ENCODE measurements at places on chromosomes 12 and 14.

- no peak for DNase-seq
Observed at GRCh38 chr14:77556946-77557345, 58.3 kb upstream of the ISM2 start.

- no peak for DNase-seq
Observed at GRCh38 chr12:47909839-47910465, 5.2 kb upstream of the VDR start.

GRCh38 chr12:3777206-3777809 lies 24.4 kb upstream of the CRACR2A start:
- peak; percentile 45 for DNase-seq

DNA sequence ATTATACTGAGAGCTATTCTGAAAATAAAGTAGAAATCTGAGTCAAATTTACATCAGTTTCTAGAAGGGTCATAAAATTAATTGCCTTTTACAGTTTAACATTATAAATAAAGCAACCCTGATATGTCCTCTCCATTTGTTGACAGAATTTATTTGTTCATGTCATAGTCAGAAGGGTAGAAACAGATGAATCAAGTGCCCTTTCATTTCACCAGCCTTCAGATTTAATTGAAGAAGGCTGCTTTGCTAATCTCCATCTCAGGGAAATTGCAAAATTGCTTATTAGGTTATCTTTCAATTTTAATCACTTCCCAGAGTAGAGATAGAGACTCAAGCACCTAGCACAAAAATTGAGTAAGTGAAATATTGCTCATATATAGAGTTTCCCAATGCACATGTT lies 76.8 kb downstream of the ATXN7L3B start:
- peak; percentile 12 for DNase-seq

DNA sequence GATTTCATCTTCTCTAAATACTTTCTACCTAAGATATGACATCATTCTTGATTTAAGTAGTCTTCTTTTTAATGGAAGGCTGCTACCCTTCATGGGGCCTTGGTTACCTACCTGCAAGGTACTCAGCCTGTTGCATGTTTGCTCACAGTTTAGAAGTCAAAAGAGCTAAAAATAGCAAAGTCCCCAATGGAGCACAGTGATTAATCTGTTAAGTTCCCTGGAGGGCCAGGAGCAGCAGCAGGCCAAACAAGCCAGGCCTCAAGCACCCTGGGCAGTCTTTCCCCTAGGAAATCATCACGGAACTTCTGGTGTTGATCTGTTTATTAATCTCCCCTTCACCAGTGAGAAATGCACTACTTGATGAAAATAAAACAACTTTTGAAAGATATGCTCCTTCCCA lies 24.0 kb upstream of the SLC8A3 start:
- no peak for DNase-seq

DNA sequence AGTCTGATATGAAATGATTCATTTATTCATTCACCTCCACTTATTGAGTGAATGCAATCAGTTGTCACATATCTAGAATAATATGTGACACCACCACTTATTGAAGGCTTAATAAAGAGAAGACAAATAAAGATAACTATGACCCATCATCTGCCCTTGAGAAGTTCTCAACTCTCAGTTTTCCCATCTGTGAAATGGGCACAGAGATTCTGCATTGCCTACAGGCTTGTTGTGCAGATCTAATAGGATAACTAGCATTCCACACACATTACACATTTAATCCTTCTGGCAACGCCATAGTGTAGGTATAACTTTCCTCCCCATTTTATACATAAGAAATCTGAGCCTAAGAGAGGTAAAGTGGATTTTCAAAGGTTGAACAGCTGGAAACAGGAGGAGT lies 84.2 kb upstream of the FICD start:
- DNase-seq: no peak

GRCh38 chr14:21034707-21035106 lies at the start of gene RNASE13:
RNASE13 (minus strand) TSS chr14:21034807; CDS start chr14:21034288, 519 bp downstream.
- DNase-seq: no peak

- DNase-seq: no peak
Observed at GRCh38 chr12:88951860-88952561, 371.7 kb upstream of the KITLG start.

GRCh38 chr12:52644078-52644415 lies 8.0 kb downstream of the KRT2 start:
- no peak for DNase-seq

GRCh38 chr14:32494609-32495434 lies 165.7 kb downstream of the AKAP6 start:
- DNase-seq: no peak

GRCh38 chr12:96383371-96383770 lies 16.9 kb downstream of the CDK17 start:
- no peak for DNase-seq

GRCh38 chr12:47270782-47271664 lies 191.3 kb upstream of the AMIGO2 start:
- no peak for DNase-seq

DNA sequence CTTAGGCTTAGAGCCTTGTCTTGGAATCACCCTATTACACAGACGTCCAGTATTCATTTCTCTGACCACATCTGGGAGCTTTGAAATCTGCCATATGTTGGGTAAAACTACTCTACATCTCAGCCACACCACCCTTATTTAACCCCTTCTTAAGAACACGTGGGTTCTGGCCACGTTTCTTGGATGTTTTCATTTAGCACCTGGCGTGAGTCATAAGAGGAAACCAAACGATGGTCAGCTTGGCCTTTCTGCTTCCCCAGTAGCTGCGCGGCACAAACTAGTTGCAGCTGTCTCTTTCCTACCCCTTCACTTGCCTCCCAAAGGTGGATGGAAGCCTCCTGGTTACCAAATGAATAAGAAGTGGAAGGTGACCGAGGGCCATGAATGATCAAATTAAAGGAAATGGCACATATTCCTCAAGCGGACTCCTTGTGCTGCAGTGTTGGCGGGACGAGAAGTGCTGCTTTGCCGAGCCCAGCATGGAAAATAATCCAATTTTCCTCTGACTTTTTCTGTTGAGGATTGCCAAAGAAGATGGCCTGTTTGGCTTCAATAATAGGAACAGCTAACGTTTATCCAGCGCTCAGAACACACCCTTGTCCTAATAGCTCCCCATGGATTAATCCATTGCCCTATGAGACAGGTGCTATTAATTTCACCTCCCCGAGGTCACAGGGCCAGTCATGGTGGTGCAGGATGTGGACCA lies 154.1 kb downstream of the ZNF664 start:
- no peak for DNase-seq

DNA sequence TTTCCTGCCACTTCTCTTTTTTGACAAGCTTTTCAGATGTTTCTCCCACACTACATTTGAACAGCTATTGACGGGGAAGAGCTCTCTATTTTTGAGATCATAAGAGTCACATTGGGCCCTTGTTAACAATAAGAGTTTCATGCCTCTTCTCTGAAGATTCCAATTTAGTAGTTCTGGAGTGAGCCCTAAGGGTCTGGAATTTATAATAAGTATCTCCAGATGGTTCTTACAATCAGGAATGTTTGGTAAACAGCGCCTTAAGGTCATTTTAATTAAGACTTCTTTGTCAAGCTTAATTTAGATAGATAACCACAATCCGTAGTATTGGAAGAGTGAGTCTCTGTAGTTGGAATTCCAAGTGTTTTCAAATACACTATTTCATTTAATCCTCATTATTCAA lies 60.6 kb upstream of the HECTD1 start:
- no peak for DNase-seq

DNA sequence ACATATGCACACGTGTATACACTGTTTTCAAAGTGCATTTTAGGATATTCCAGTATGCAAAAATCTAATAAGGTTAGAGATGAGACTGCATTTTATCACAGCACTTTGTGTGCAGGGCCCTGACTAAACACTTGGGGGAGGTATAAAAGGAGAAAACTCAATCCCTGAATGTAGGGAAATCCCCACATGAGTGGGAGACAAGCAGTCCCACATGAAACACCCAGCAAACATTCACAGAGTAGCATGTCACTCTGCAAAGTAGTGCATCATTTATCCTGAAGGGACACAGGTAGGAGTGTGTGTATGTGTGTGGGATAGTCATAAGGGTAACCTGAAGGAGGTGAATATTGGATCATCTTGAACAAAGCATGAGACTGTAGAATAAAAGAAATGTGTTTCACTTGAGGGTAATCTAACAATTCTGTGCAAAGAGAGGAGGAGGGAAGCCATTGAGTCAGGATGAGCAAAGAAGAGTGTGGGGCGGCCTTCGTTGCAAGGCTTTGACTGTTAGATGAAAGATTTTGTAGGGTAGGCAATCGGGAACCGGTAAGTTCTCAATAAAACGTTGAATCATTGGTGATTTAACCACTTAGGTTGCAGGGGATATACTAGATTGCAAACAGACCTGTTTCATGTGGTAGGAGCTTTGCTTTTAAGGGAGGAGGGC lies 2.9 kb downstream of the PRPF40B start:
- no peak for DNase-seq

- DNase-seq: no peak
Observed at GRCh38 chr12:63045020-63045860, 105.8 kb downstream of the AVPR1A start.

GRCh38 chr14:77007183-77007974 lies 21.1 kb downstream of the IRF2BPL start:
- no peak for DNase-seq

- no peak for DNase-seq
Observed at GRCh38 chr14:87175175-87175574, 817.8 kb downstream of the GALC start.

DNA sequence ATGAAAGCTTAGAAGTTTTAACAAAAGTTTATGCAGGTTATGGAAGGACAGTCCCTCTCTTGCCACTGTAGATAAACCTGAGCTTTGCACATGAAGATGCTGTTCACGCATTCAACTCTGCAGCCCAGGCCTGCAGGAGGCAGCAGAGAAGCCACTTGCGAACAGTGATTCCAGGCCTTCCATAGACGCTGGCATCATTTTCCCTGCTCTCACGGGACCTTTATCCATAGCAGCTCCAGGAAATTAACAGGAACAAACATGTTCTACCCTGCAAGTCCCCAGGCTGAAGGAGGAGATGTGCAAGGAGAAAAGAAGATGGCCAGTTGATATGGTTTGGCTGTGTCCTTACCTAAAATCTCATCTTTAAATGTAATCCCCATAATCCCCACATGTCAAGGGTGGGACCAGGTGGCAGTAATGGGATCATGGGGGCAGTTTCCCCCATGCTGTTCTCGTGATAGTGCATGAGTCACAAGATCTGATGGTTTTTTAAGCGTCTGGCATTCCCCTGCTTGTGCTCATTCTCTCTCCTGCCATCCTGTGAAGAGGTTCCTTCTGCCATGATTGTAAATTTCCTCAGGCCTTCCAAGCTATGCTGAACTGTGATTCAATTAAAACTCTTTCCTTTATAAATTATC lies 2.0 kb downstream of the ERP27 start:
- DNase-seq: no peak

DNA sequence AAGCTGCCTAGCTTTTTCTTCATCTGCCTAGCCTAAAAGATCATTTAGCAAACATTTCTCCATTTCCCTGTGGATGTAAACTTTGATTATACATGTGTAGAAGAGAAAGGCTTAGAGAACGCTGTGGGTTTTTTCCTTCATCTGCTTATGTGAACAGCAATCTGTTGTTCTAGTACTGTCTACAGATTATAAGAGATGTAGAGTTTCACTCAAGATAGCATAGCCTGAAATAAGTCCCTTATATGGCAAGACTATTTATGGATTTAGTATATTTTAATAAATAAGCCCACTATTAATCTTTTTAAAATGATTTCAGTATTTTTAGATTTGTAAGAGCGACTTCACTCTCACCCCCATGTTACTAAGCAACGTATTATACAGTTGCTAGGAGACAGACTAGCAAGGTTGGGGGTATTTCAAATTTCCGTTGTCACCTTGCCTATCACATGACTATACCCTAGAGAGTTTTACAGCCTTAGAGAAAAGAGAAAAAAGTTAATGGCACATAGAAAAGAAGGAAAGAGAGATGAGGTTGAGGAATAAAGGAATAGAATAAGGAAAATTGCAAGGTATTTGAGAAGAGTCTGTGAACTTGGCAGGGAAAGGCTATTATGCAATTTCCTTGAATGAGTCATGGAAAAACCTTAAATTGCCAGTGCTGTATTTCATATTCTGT lies 12.2 kb upstream of the TUBA1A start:
- peak; percentile 83 for DNase-seq

- DNase-seq: no peak
Observed at GRCh38 chr12:63843254-63843720, 1.2 kb upstream of the SRGAP1 start.

GRCh38 chr14:39217214-39217879 lies 16.4 kb upstream of the MIA2 start:
- no peak for DNase-seq

GRCh38 chr12:75699251-75699650 lies 187.8 kb upstream of the KRR1 start:
- DNase-seq: no peak

- DNase-seq: no peak
Observed at GRCh38 chr14:46322076-46322475, 329.5 kb downstream of the RPL10L start.

- no peak for DNase-seq
Observed at GRCh38 chr12:124082687-124083086, 109.7 kb downstream of the ZNF664 start.

DNA sequence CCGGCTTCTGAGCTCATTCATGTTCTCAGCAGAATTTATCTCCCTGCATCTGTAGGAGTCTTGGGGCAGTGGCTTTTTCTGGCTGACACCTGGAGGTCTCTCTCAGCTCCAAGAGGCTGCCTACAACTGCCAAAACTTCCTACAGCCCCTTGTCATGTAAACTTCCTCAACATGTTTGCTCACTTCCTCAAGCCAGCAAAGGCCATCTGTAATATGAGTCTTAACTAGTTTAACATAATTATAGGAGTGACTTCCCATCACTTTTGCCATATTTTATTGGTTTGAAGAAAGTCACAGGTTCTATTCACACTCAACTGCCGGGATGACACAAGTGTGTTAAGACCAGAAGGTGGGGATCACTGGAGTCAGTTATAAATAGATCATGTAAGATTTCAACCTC lies 194.0 kb downstream of the VRK1 start:
- DNase-seq: no peak

DNA sequence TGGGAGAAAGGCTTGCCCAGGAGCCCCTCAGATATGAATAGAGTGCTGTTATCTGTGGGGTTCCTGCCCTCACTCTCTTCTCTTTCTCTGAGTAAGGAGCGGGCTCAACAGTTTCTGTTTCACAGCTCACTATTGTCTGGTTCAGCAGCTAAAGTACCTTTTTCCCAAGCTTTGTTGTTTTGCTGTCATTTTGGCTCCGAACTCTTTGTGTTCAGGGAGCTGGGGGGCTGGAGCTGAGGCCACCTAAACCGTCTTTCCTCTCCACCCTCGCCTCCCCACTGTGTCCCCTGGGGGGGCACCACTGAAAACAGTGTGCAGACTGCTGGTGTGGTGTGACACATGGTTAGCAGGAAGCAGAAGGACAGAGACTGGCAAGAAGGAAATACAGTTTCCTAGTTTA lies 51.4 kb downstream of the FBXW8 start:
- no peak for DNase-seq

GRCh38 chr12:118299791-118300460 lies 72.8 kb downstream of the TAOK3 start:
- DNase-seq: no peak

DNA sequence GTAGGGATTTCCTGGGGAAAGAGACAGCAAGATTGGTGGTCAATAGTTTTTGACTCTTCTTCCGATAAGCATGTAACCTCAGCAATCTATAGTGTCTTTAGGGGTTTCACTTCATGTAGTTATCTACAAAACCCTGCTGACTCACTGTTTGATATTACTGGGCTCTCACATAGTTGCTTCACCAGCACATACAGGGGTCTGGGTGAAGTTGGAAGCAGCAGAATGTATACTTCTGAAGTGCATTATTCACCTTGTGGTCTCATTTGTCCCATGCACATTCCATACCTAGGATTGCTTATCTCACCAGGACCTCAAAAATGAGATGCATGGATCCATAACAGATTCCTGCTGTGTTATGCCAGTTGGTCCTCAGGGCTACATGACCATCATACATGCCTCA lies 280.0 kb downstream of the LRIG3 start:
- DNase-seq: no peak

All from NCI-H2081 (cell line).